Globus pallidus (tissue), 1 donor: ENCODE measurements at places on chromosomes 1 and 21.
A peak's percentile ranks its signal among the peaks of the same experiment; 100 is the strongest.

GRCh38 chr1:118209648-118210047, 24.6 kb upstream of the SPAG17 start:
- no peak for DNase-seq

DNA sequence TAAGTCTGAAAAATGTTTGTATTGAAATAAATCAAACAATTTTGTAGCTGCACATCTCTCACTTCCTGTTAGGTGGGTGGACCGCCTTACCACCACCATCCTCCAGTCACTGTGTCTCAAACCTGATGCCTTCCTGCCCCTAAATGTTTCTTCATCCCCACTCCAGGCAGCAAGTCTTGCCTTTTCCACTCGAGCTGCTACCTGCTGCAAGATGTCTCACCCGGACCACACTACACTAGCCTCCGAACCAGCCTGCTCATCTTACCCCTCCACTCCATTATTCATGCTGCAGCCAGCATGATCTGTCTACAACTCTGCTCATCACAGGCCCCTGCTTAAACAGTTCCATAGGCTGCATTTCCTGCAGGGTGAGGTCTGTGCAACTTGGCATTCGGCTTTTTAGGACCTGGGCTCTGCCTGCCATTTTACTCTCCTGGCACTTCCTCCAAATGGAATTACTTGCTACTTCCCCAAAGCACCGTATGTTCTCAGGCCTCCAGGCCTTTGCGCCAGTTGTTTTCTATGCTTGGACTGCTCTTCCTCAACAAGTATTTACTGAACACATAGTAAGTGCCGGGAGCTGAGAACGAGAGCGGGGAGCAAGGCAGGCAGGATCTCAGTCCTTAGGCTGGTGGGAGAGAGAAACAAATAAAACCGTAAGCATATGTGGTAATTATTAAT, 5.2 kb upstream of the SF3A3 start:
- no peak for DNase-seq

GRCh38 chr1:224211206-224211962, 28.3 kb downstream of the DEGS1 start:
- DNase-seq: no peak

DNA sequence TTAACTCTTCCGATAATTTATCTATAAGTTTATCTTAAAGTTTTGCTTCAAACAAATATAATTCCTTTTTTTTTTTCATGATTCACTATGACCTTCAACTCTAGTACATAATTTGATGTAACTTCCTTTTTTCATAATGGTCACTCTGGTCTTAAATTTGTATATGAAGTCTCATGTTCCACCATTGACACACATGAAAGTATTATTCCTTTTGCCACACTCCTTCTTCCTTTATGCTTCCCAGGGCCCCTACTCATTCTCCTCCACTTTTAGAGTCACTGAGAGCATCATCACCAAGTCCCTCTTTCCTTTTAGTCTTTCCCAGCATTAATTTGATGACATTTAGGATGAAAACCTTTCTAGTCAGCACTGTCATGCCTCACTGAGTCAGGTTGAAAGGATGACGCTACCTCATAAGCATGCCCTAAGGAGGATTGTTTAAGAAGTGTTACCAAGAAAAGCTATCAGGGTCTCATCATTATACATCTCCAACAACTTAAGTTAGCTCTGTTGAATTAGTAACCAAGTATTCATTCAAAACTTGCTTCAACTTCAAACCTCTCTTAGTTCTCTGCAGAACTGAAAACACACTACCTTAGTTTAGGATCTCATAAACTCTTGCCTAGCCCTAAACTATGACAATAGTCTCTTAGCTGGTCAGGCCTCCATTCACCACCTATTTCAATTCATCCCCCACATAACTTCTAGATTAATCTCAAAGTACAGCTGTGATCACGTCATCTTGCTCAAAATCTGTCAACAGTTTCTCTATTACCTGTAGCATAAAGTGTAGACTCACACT, 14.5 kb downstream of the AUNIP start:
- DNase-seq: no peak

GRCh38 chr1:235972311-235972689, 92.6 kb downstream of the NID1 start:
- DNase-seq: peak; percentile 20

- DNase-seq: no peak
These were observed 96.4 kb downstream of the PKN2 start for GRCh38 chr1:88780485-88780884.

DNA sequence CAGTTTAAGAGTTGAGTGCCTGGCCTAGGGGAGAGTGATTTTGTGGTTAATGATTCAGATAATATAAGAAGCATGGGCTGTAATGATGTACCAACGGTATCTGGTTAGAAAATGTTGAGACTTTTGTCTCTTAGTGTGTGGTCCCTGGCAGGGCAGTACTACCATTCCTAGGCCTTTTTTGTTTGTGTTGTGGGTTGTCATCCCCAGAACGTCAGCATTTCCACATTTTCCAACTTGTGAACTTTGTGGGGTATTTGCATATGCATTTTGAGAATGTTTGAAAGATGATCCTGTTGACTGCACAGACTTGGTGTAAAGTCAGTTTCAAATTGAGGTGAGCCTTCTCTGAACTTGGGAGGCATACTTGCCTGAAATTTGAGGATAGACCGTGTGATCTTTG, 11.4 kb downstream of the NEK7 start:
- DNase-seq: no peak

DNA sequence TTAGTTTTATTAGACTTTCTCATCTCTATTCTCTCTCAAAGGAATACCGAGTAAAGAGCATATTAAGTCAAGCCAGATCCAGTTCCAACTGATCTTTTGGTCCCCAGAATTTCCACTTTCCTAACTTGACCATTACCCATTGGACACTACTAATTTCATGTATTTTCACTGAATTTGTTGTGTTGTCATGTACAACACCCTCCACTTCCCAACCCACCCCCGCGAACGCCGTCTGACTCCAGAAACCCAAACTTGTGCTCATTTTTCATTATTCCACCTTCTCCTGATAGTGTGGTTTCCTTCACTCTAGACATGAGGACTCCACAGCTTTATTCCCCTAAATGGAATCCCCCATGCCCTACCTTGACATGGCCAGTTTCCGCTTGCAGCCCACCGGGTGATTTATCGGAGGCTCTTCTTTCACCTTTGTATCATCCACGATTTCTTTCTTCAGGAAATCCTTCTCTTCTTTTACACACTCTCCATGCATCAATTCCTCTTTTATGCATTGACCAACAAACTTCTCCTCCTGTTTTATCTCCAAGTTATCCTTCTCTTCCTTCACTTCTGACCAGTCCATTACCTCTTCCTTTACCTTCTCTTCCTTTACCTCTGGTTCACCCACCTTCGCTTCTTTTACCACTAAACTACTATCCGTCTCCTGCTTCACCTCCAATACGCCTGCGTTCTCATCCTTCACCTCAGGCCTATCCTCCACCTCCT, 805 bp downstream of the ZNHIT6 start:
- DNase-seq: no peak

- DNase-seq: no peak
These were observed 8.3 kb downstream of the RHOC start for GRCh38 chr1:112698366-112699310.

GRCh38 chr1:157155658-157156057, 17.5 kb upstream of the ETV3 start:
- no peak for DNase-seq

- no peak for DNase-seq
These were observed 63.3 kb upstream of the RNF11 start for GRCh38 chr1:51172811-51173210.

DNA sequence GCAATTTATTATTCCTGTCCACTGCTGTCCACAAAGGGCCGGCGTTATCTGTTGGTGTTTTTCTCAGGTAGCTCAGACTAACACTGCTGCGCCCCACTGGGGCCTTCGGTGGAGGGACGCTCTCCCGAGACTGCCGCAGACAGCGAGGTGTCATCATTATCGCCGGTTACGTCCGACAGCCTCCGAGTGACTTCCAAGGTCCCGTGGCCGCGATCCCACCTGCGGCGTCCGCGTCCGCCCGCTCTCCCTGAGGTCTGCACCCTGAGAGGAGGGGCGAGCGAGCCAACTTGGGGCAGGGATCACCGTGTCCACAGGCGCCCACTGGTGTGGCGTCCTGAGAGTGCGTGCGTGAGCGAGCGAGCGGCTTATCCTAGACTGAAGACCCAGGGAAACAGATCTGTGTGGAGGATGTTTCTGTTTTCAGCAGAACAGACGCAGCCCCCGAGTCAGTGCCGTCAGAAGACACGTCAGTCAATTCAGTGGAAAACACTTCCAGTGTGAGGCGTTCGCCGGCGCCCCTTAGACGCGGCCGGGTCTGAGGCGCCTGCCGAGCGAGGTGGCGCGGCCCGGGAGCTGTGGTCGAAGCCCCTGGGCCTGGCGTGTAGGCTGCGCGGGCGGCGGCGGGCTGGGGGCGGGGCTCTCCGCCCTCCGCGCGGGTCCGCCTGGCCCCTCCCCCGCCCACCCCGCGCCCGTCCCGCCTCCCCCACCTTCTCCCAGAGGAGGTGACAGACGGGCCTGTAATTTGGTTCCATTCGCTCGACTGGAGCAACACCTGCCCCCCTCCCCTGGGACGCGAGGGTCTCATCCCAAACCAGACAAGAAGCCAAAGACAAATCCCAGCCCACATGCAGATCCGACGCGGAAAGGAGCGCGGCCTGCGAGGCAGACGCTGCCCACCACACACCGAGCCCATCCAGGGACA, 12.6 kb downstream of the NHLH2 start:
- peak; percentile 29 for DNase-seq

- no peak for DNase-seq
These were observed 1013.5 kb downstream of the KCNT2 start for GRCh38 chr1:195594773-195595172.

GRCh38 chr1:47235241-47235681, 3.2 kb upstream of the TAL1 start:
- peak; percentile 63 for DNase-seq

GRCh38 chr1:240000634-240001033, 91.0 kb upstream of the FMN2 start:
- DNase-seq: no peak

GRCh38 chr1:28595412-28596191, 3.5 kb downstream of the RAB42 start:
- no peak for DNase-seq

GRCh38 chr1:71303617-71304041, 222.8 kb upstream of the ZRANB2 start:
- DNase-seq: no peak

GRCh38 chr1:27018316-27018715, 5.7 kb upstream of the TENT5B start:
- no peak for DNase-seq
